Vagina (tissue), 2 donors: ENCODE measurements at places on chromosomes 7 and 10. TPM values are rescaled to one million over a fixed set of nuclear protein-coding genes. Genes with fewer than 3 reads are reported as not detected.

DNA sequence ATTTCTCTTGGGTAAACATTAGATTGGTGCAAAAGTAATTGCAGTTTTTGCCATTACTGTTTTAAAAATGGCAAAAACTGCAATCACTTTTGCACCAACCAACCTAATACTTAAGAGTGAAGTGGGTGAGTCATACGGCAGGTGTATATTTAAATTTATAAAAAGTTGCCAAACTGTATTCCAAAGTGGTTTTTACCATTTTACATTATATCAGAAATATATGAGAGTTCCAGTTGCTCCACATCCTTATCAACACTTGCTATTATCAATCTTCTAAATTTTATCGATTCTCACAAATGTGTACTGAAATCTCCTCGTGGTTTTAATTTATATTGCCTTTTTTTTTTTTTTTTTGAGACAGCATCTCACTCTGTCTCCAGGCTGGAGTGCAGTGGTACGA, 3.5 kb upstream of the SCRN1 start:
- DNase-seq: no peak

GRCh38 chr10:4006858-4007257, 221.8 kb upstream of the KLF6 start:
- no peak for DNase-seq

The CALHM3 gene
- total RNA-seq: not detected

- no peak for DNase-seq
Measured at GRCh38 chr10:17643339-17643754, 604 bp upstream of the STAM start.

The FAM25G gene
- total RNA-seq: not detected

GRCh38 chr10:58590152-58590840, 77.6 kb downstream of the BICC1 start:
- no peak for DNase-seq

DNA sequence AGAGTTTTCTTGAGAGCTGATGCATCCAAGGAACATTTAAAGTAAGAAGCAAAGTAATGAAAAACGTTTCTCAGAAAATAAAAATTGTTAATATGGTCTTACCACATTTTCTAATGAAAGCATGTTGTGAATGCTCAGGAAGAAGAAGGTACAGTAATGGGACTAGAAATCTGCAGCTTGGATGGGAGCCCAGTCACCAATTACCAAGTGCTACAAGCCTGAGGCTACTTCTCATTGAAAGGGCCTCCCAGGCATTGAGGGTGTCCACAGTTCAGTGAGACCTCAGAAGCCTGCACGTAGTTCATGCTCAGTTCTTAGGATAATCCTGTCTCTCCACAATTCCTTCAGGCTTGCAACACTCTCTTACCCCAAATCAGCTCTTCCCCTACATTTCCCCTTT, 17.6 kb downstream of the PTN start:
- no peak for DNase-seq

GRCh38 chr7:44985900-44986217, 7.0 kb upstream of the MYO1G start:
- no peak for DNase-seq

The HOXA9 gene
- 13.0 TPM for total RNA-seq

- DNase-seq: no peak
Measured at GRCh38 chr7:74002474-74003017, 25.4 kb upstream of the ELN start.

- DNase-seq: peak; percentile 29
Measured at GRCh38 chr10:44035474-44036197, 349.3 kb downstream of the CXCL12 start.

The C10orf143 gene
- 0.74 TPM for total RNA-seq

The MCM10 gene
- total RNA-seq: 0.98 TPM

DNA sequence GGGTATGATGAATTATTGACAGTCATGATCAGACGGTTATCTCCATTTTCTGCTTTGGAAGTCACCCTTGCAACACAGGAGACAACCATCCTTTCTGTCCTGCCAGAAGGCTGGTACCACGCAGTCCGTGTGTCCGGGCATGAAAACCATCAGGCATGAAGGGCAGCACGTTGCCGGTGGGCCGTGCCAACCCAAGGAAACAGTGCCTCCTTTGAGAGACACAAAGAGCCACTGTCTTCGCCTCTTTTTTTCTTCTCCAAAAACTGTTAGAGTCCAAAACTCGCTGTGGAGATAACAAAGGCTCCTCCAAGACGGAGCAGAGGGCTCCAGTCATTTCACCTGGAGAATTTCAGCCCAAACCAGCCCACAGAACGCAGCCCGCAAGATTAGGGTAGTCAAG, 60.4 kb upstream of the ARHGAP21 start:
- DNase-seq: no peak

DNA sequence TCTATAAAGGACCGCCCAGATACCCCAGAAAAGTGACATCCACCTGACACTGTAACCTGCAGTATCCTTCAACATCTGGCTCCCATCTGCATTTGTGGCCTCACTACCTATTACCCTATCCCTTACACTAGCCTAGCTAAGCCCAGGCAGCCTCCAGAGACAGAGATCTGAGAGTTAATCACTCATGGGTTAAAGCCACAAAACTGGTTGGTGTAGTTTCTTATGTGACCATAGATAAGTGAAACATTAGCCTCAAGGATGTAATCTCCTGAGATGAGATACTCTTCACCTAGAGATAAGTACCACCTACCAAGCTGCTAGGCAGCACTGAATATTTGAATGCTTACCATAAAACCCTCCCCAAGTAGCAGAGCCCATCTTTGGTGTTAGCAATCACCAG, 35.4 kb downstream of the CTTNBP2 start:
- no peak for DNase-seq

DNA sequence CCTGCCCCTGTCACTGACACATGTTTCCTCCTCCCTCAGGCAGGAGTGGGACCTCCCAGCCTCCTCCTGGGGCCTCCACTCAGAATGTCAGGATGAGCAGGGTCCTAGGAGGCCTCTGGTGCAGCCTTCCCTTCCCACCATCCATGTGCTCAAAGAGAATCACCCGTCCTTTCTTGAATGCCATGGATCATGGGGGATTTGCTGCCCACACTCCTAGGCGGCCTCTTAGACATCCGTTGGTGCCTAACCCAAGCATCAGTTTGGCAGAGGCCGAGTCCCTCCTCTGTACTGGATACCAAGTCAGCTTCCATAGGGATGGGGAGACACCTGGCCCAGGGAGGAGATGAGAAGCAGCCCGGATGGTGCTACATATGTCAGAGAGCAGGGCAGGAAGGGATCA, 7.0 kb downstream of the NOS3 start:
- DNase-seq: no peak

The INSYN2A gene
- 0.25 TPM for total RNA-seq

- DNase-seq: no peak
Measured at GRCh38 chr7:15874774-15875173, 188.3 kb upstream of the MEOX2 start.

- no peak for DNase-seq
Measured at GRCh38 chr10:102133373-102134195, 744 bp downstream of the PPRC1 start.

DNA sequence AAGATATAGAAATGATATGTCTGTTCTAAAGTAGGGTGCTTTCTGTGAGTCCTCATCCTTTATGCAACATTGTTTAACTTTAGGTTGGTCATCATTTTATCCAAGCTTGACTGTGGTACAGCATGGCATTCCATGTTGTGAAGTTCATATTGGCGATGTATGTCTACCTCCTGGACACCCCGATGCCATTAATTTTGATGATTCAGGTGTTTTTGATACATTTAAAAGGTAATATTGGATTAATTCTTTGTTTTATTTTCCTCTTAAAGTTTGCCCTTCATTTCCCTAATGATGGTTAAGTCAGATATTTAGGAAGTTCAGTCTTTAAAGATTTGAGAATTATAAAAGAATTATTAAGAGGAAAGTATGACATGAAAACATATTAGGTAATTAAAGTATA, 21.3 kb downstream of the HBP1 start:
- no peak for DNase-seq

GRCh38 chr7:71752171-71752935, 620.4 kb downstream of the GALNT17 start:
- DNase-seq: no peak

GRCh38 chr7:102456327-102456726, 8.3 kb downstream of the ALKBH4 start:
- DNase-seq: no peak

GRCh38 chr10:78148216-78148960, 114.7 kb downstream of the RPS24 start:
- DNase-seq: no peak

GRCh38 chr10:59627366-59628018, 82.2 kb downstream of the SLC16A9 start:
- no peak for DNase-seq

The LRRC18 gene
- not detected for total RNA-seq

DNA sequence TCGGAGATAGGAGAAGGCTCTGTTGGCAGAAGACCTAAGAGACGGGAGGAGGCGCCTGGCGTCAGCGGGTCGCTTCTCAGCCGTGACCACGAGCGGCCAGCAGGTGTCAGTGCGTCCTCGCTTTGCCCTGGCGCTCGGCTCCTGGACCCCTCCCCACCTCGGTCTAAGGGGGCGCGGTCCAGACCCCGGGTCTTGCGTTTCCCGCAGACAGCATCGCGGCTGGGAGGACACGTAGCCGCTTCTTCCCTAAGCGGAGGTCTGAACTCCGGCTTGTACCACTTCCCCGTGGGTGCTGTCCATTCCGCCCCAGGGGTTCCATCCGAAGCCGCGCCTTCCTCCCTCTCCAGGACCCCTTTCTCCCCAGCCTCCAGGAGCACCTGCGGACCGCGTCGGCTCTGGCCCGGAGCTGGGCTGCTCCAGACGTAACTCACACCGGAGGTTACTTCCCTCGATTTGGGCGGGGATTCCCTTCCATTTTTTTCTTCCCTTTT, 593 bp upstream of the ADRA2A start:
- DNase-seq: no peak

GRCh38 chr7:107712025-107712424, 31.9 kb upstream of the CBLL1 start:
- DNase-seq: no peak

The GBX1 gene
- total RNA-seq: not detected

- DNase-seq: no peak
Measured at GRCh38 chr10:78852466-78853240, 216.1 kb upstream of the ZMIZ1 start.

The TAS2R4 gene
- total RNA-seq: 1.5 TPM

GRCh38 chr10:3468919-3469638, 296.5 kb upstream of the PITRM1 start:
- no peak for DNase-seq

DNA sequence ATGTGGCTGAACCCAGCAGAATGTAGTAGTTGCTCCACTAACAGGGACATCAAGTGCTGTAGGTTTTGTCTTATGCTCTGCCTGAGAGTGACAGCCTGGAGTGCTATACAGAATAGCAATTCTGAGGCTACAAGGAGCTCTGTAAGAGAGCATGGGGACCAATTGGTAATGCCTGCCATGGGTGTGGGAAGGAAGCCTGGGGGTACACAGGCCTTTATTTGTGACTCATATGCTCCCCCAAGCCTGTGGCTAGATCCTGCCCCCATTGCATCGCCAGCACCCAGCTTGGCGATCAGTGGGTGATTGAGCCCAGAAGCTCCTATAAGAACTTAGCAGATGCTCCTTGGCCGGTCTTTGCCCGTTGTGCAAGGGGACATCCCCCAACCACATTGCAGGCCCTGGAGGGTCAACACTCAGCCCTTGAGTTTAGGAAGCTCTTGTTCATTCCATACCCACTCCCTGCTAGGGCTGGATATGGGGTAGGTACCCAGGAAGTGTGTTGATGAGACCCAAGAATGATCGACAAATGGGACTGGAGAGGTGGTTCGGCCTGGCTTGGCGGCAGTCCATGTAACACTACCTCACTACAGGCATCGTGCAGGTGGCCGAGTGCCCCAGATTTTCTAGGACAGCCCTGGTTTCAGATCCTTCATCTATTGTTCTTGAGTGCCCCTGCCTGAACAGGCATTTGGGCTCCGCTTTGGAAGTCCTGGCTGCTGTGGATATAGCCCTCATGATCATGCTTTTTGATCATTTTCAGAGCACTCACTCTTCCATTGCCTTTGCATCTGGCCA, 37.7 kb downstream of the ZMIZ1 start:
- DNase-seq: no peak

- no peak for DNase-seq
Measured at GRCh38 chr10:118950997-118951637, 78.4 kb upstream of the NANOS1 start.

The OR6B1 gene
- not detected for total RNA-seq

The PIK3CG gene
- total RNA-seq: 4.4 TPM

The OR13A1 gene
- not detected for total RNA-seq

- DNase-seq: no peak
Measured at GRCh38 chr10:103663802-103664201, 170.3 kb downstream of the NEURL1 start.

DNA sequence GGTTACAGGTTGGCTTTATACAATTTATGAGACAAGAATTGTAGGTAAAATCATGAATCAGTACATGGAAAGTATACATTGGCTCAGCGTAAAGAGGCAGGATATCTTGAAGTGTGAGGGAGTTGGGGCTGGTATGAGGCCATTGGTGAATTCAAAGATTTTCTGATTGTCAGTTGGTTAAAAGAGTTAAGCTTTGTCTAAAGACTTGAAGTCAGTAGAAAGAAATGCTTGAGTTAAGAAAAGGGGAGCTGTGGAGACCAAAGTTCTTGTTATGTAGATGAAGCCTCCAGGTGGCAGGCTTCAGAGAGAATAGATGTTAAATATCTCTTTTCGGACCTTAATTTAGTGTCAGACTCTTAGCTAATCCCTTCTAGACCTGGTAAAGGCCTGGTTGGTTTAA, 341.0 kb downstream of the GALNT17 start:
- DNase-seq: no peak

DNA sequence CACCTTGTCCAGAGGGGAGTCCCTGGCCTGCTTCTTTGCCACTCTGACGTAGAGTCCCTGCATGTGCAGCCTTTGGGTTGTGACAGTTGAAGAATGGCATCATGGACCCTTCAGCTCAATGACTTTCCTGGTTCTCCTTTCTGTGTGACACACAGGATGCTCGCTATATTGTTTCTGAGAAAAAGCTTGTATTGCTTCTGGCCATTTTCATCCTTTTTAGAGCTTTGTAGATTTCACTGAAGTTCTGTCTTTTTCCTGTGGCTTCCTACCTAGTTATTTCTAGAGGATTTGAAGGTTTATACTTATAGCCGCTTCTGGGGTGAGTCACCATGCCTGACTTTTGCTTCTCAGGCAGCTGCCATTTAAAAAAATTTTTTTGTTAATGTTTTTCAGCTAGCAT, 27.0 kb downstream of the SND1 start:
- DNase-seq: no peak

The CARD11 gene
- 2.9 TPM for total RNA-seq

The INTS1 gene
- 67.3 TPM for total RNA-seq

DNA sequence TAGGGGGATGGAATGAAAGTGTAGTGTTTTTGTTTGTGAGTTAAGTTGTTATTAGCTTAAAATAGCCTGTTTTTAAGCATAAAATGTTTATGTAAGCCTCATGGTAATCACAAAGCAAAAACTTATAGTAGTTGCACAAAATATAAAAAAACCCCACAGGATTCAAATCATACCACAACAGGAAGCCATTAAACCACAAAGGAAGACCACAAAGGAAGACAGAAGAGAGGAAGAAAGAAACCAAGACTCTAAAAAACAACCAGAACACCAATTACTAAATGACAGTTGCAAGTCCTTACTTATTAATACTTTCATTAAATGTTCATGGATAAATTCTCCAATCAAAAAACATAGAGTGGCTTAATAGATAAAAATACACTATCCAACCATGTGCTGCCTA, 63.6 kb downstream of the ANKRD7 start:
- no peak for DNase-seq
